NCI-H526 (cell line): ENCODE measurements at places on chromosomes 7 and 10.
A peak's percentile ranks its signal among the peaks of the same experiment; 100 is the strongest.

- peak; percentile 25 for DNase-seq
These were observed 36.0 kb upstream of the PAX2 start for GRCh38 chr10:100709146-100710082.

DNA sequence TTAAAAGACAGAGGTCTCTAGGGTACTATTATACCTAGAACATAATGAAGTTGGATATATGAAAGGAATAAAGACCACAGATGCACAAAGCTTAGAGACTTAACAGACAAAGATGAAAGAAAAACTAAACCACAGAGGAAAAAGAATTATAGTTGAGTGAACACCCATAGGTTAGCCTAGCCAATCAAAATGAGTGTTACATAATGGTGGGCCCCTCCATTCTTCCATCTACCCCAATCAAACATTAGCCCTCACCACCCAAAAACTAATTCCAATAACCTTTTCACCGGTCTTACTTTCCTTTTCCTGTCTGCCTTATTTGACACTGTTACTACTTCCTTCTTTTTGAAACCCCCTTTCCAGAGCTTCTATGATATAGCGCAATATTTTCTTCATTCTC lies 130.1 kb downstream of the ELMO1 start:
- DNase-seq, result no peak

- DNase-seq, result no peak
These were observed 80.2 kb upstream of the NFE2L3 start for GRCh38 chr7:26071622-26072456.

- peak; percentile 2 for DNase-seq
These were observed 708.3 kb downstream of the CCSER2 start for GRCh38 chr10:85036661-85037060.

DNA sequence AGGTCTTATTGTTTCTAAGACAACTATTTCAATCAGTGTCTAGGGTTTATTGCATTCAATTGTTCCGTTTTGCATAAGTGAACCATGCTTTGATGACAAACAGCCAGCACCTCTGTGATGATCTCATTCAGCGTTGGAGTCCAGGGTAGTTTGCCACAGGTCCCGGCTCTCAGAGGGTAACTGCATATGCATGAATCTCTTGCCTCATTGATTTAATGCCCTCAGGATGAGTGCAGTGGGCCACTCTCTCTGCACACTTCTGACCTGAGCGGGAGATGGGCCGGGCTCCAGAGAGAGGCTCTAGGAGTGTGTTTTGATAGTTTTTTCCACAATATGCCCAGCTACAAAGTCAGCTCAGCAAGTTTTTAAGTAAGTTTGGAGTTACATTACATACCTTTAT lies 83.9 kb downstream of the HECW1 start:
- peak; percentile 9 for DNase-seq

- no peak for DNase-seq
These were observed 50.0 kb downstream of the RAB11FIP2 start for GRCh38 chr10:117996709-117997108.

- DNase-seq, result peak; percentile 81
These were observed 65.3 kb downstream of the PDIA4 start for GRCh38 chr7:148962823-148963582.

- DNase-seq, result peak; percentile 77
These were observed 176.6 kb downstream of the PARD3 start for GRCh38 chr10:34638406-34639054.

DNA sequence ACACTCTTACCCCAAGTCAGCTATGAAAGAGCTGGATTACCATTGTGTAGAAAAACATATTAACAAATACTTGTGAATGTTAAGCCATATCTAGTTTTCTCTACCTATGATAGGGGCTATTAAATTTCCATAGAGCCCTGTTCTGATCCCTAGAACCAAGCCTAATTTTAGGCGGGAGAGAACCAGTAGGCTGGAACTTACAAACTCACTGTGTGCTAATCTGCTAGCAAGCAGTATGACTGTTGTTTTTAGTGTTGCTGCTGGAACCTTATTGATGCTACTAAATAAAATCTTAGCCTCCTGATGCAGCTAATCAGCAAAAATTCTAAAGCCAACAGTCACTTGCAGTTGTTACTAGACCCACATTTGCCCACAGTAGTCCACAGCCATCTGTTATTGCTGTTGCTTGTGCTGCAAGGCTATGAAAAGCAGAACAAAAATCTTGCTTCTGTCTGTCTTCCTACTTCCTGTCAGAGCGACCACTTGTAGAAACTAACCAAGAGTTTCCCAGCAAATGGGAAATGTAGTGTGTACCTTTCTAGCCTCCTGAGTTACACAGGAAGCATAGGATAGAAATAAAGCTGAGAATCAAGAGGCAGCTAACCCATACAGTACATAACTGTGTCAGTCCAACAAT lies 368.4 kb downstream of the ARL4A start:
- no peak for DNase-seq

- no peak for DNase-seq
These were observed 647.0 kb downstream of the KCNMA1 start for GRCh38 chr10:76990561-76990960.

DNA sequence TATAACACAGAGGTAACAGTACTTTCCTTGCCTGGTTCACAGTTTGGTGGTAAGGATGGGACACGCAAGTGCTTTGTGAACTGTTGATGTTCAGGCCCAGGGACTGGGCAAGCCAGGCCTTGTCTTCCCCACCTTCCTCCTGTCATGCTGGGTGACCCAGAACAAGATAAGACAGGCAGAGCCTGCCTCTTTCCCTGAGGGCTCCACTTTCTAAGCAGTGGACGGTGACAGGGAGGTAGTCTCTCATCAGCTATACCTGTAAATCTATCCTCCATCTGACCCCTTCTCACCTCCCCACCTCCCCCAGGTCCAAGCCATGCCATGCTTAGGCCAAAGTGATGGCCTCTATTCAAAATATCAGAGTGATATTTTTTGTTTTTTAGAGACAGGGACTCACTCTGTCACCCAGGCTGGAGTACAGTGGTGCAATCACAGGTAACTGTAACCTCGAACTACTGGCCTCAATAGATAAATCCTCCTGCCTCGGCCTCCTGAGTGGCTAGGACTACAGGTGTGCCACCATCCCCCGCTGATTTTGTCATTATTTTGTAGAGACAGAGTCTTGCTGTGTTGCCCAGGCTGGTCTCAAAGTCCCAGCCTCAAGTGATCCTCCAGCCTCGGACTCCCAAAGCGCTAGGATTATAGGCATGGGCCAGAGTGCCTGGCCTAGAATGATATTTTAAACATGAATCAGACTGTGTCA lies 42.8 kb downstream of the PDLIM1 start:
- no peak for DNase-seq

- no peak for DNase-seq
These were observed 114.1 kb upstream of the MACROH2A2 start for GRCh38 chr10:69938541-69938991.

DNA sequence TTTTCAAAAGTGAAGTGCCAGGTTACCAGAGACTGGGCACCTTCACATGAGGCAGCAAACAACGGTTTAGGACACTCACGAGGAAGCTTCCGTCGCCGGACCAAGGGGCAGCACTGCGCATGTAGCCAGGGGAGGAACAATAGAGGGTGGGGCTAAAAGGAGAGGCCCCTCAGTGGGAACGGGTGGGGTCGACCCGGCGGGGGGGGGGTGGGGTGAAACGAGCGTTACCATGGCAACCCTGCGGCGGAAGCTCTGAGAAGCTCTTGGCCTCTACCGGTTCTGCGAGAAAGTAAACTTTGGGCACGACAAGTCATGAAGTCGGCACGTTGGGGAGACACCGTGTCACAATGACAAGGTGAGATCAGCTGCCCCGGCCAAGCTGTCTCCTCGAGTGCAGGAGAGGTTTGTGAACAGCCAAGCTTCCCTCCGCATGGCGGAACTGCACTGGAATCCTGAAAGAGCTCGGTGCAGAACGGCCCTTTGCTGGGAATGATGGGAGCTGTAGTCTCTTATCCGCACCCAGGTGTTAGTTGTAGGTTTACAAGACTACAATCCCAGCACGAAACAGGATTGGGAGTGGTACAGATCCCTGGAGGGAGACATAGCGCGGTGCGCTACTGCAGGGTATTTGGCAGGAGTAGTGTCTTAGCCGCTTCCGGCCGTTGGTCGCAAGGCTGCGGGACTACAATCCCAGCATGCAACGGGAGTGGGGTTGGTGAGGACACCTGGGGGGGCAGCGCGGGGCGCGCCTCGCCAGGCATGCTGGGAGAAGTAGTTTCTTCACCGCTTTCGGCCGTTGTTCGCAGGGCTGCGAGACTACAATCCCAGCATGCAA lies 72.8 kb upstream of the ZNF722 start:
- peak; percentile 96 for DNase-seq
